Activated CD8-positive, alpha-beta memory T cell treated with anti-CD3 and anti-CD28 coated beads, Interleukin-2, amount 10 ng/mL, durations not matched to agents 7 days and 5 days (primary cell): ENCODE measurements at places on chromosomes 2 and 18.

DNA sequence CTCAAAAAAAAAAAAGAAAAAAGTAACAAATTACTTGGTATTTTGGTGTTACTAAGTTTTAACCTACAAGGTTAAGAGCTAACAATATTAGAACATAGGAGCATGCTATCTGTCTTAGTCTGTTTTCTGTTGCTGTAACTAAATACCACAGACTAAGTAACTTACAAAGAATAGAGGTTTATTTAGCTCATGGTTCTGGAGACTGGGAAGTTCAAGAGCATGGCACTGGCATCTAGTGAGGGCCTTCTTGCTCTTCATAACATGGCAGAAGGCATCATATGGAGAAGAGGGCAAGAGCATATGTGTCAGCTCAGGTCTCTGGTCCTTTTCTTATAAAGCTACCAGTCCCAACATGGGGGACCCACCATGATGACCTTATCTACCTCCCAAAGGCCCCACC, 36.5 kb downstream of the SMARCAL1 start:
- no peak for DNase-seq

DNA sequence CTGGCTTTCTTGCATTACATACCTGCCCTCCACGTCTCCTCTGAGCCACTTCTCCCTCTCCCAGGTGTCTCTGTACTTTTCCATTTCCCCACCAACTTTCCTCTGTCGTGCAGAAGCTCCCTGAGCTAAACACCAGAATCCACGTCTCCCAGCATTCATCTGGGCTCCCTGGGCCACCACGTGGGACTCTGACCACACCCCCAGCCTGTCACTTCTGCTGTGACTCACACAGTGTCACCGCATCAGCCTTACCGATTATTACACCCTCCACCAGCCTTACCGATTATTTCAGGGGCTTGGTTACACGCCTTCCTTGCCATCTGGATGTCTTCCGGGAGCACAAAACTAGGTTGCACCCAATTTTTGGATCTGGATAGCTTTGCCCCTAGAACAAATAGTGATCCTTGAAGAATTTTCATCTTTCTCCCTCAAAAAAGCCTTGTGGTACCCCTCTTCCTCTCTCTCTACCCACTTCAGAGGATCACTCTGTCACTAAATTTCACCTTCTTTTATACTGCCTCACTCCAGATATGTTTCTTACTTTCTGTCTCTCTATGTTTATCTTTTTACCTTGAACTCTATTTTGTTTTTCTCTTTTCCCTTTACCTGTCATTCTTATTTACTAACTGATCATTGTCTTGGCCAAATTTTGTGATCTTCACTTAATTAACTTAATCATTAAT, 136.9 kb upstream of the CAB39 start:
- DNase-seq = peak; percentile 87

- no peak for DNase-seq
Observed at GRCh38 chr2:238891457-238892203, 43.7 kb downstream of the TWIST2 start.

- DNase-seq = no peak
Observed at GRCh38 chr2:2879781-2880180, 497.8 kb downstream of the EIPR1 start.

DNA sequence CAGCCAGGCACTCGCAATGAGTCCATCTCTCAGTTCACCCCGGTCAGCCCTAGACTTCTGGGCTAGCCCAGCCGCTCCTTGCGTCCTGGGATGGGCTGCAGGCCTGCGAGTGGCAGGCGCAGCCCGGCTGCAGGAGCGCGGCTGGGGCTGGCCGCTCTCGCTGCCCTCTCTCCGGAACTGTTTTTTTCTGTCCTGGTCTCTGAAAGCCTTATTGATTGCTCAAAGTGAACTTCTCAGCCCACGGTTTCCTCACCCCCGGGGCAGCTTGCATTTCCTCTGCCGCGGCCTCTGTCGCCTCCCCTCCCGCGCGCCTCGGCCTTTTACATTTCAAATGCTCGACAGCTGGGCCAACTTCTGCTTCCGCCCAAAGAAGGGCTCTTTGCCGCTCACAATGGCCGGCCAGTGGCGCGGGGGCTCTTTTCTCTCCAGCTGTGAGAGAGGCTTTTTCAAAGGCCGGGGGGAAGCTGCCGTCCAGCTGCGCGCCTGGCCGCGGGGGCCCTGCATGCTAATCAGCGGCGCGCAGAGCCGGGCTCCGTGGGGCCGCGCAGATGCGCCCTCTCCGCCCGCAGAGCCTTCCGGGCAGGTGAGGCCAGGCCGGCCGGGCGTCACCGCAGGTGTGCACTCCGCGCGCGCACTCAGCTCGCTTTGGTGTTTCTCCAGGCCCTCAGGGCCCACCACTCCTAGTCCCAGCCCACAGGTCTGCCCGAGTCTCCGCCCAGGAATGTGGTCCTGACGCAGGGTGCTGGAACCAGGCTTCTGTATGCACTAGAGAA, 513.8 kb downstream of the RNF144A start:
- DNase-seq = peak; percentile 87

- DNase-seq = no peak
Observed at GRCh38 chr2:235312571-235312970, 181.3 kb upstream of the AGAP1 start.

DNA sequence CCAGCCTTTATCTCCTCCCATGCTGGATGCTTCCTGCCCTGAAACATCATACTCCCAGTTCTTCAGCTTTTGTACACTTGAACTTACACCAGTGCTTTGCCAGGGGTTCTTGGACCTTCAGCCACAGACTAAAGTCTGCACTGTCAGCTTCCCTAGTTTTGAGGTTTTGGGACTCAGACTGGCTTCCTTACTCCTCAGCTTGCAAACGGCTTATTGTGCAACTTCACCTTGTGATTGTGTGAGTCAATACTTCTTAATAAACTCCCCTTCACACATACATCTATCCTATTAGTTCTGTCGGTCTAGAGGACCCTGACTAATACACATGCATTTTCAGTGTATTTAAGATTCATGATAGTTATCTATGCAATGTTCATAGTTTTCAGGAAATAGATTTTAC, 35.8 kb upstream of the ZNF804A start:
- no peak for DNase-seq

- no peak for DNase-seq
Observed at GRCh38 chr2:98453531-98453930, 8.9 kb downstream of the INPP4A start.

DNA sequence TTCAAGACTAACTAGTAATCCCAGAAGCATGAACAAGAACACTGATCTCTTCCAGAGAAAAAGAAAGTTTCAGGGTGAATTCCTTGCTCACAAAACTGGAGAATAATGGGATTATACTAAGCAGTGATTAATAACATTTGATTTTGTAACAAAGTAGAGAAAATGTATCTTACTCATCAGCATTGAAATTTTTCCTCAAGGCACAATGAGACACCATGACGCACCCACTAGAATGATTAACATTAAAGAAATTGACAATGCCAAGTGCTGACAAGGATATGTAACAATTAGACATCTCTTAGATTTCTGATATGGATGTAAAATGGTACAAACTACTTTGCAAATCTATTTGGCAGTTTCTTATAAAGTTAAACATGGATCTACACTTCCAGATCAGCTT, 101.1 kb upstream of the EPHA4 start:
- DNase-seq = no peak

DNA sequence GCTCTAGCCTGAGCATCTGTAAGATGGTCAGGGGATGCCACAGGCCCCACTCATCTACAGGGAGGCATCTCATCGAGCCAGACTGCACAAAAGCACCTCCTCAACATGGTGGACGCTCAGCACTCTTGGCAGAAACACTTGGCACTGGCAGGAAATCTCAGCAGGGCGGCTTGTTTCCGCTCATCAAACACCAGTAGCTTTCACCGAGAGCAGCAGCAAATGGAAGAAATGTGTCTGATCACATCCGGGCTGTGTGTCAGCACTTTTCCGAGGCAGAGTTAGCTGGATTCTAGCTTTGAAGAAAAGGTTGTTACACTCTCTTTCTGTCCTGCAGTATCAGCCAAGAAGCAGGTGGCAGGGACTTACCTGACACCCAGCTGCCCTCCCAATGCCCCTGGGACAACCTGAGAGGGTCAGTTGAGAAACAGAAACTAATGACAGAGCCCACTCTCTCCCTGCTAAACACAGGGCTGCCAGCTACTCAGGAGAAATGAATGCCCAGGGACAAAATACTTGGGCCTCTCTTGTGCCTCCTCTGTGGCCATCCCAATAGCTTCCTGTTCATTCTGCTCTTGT, 68.9 kb upstream of the FZD7 start:
- DNase-seq = peak; percentile 46

- no peak for DNase-seq
Observed at GRCh38 chr2:117330641-117331040, 483.9 kb upstream of the DDX18 start.

- no peak for DNase-seq
Observed at GRCh38 chr2:55620123-55620779, 2.8 kb upstream of the PPP4R3B start.

DNA sequence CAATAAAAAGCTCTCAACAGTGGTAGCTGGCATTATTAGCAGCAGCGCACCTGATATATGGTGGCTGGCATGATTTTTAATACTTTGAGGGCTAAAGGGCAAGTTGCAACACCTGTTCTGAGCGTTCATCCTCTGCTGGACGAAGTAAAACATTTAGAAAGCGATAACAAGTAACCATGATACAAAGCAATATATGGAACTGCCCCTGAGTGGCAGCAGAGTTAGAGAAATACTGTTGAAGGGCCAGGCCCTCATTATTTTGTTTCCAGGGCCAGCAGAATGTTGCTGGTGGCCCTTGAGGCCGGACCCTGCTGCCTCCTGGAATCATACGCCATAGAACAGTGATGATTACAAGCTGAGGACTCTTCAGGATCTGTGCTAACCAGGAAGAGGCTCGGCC, 47.8 kb downstream of the ARHGEF4 start:
- no peak for DNase-seq
